ENCODE measurements at places on chromosomes 1 and 21.
A peak's percentile ranks its signal among the peaks of the same experiment; 100 is the strongest.

DNA sequence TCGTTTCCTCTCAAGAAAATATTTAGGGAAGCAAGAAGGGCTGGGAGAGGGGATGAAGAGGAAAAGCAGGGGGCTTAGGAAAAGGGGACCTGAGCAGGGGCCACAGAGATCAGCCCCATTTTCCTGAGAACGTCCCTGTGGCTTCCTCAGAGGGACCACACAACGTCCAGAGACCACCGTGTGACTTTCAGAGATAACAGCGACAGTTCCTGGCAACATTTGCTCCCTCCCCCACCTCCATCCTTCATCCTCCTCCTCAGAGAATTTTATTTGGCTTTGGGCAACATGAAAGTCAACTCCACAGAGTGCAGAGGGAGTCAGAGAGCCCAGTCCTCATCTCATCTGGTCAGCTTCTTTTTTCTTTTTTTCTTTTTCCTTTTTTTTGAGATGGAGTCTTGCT lies 50.9 kb downstream of the RUNX1 start:
- DNase-seq = no peak

- DNase-seq = no peak
These were observed 198.8 kb downstream of the COL24A1 start for GRCh38 chr1:85957760-85958159.

DNA sequence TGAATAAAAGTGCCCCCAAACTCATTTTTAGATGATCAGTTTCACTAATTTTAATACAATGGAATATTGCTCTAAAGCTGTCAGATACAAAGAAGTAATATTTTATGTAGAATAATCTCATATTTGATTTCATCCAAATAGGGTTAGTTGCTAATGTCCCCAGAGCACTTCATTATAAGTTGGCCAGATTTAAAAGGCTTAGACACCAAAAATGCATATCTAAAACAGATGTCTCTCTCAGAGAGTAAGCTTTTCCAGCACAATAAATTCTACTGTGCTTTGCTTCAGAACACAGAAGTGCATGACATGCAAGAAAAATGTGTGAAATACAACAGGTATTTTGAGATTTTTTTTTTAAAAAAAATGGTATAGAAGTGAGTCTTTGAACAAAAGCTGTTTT lies 194.2 kb downstream of the LRRIQ3 start:
- DNase-seq = no peak

DNA sequence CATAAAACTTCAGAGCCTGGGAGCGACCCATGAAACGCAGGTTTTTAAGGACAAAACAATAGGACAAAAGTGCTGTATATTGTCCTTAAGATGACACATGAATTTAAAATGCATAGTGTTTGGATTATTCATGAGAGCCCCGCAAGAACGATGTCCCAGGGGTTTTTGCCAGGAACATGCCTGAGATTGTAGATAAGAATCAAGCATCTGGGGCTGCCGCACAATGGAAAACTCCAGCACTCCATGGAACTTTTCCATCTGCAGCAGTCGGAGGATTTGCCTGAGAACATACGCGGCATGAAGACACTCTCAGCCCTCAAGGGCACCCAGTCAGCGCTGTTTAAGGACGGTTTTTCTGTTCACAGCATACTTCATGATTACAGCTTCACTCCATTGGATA lies 5.3 kb upstream of the ERG start:
- no peak for DNase-seq

DNA sequence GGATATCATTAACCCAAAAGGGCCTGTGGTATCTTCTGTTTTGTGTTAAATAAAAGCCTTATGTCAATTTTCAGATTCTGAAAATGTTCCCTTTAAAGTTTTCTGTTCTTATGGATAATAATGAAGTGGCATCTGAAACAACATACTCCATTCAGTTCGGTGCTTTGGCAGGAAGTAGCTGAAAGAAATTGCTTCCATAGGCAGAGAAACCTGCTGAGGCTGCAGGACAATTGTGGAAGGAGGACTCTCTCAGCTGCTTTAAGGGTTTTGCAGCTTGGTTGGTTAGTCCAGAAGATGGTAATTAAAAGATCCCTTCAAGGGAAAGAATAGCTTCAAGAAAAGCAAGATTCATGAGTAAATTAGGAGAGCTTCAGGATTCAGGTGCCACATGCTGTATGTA lies 30.5 kb upstream of the NRIP1 start:
- DNase-seq = no peak

GRCh38 chr1:44849575-44850132 lies 6.6 kb upstream of the PTCH2 start:
- DNase-seq = no peak

- no peak for DNase-seq
These were observed 460 bp upstream of the ADORA1 start for GRCh38 chr1:203126866-203127665.

DNA sequence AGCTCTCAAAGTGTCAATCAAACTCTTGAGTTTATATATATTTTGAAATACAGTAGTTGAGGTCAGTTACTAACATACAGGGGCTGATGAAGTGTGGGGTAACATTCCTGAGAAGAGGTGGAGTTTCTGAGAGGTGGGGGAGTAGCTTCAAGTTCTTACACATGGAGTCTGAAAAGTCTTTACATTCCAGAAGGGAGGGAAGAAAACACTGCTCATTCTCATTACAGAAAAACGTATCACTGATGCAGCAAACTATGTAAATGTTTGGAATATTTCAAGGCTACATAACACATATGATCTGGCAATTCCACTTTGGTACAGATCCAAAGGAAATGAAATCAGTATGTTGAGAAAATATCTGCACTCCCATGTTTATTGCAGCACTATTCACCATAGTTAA lies 1065.8 kb upstream of the B3GALT2 start:
- no peak for DNase-seq

GRCh38 chr1:9942399-9942938 lies 722 bp downstream of the LZIC start:
- DNase-seq = peak; percentile 30

- no peak for DNase-seq
These were observed 68.7 kb downstream of the ALG14 start for GRCh38 chr1:95004013-95004412.

- no peak for DNase-seq
These were observed 17.4 kb upstream of the SHE start for GRCh38 chr1:154519591-154519991.

- no peak for DNase-seq
These were observed 308.2 kb downstream of the DISC1 start for GRCh38 chr1:231934797-231935196.

DNA sequence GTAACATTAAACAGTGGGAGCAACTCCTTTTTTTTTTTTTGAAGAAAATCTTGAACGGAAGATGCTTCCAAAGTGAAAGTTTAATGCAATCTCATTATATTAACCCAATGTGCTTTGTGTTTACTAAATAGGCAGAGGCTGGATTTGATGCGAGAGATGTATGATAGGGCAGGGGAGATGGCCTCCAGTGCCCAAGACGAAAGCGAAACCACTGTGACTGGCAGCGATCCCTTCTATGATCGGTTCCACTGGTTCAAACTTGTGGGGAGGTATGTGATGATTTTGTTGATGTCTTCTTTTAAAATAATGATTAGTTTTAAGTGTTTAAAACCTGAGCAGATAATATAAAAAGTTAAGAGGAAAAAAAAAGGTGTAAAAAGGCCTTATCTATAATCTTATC lies 74.2 kb upstream of the PGD start:
- DNase-seq = peak; percentile 18

- DNase-seq = no peak
These were observed 3.1 kb downstream of the SLC45A3 start for GRCh38 chr1:205677167-205677566.

- DNase-seq = peak; percentile 51
These were observed 8.1 kb downstream of the UTP25 start for GRCh38 chr1:209835782-209836298.

- DNase-seq = no peak
These were observed 161.8 kb downstream of the CLIC6 start for GRCh38 chr21:34830386-34831170.

DNA sequence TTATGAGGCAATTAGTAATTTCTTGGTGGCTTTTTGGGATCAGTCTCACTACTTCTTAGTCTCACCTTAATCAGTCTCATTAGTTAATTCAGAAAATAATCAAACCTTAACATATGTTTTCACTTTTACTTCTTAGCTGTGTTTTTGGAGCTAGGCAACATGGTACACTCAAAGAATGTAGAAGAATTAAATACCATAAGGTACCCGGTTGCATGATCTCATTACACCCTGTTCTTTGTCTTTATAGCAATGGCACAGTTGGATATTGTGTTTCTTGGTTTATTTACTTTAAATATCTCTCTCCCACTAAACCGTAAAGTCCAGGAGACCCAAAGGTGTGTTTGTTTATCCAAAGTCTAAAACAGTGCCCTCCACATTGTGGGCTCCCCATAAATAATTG lies 132.3 kb downstream of the TNFSF18 start:
- no peak for DNase-seq

DNA sequence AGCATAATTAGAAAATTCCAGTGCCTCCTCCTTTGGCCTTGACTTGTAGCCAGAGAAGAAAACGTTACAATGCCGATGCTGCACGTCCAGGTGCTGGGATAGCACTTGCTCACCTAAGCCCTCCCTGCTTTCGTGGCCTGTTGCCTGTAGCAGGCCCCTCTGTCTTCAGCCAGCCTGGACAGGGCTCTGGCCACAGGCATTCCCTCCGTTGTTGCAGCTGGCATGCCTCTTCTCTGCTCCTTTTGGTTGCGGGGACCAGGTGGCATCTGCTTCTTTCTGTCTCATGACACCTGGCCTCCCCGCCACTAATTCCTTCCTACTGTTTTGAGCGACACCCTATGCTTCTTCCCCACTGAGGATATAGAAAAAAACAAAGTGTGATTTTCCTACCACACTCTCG lies 54.6 kb upstream of the MORC3 start:
- DNase-seq = no peak

- DNase-seq = no peak
These were observed 51.2 kb upstream of the TIAM1 start for GRCh38 chr21:31395268-31395667.

- no peak for DNase-seq
These were observed 9.9 kb downstream of the CRP start for GRCh38 chr1:159704481-159704880.

GRCh38 chr1:25796811-25797458 lies 3.1 kb upstream of the SELENON start:
- peak; percentile 93 for DNase-seq

GRCh38 chr1:225945564-225945963 lies 4.5 kb upstream of the LEFTY2 start:
- DNase-seq = no peak

DNA sequence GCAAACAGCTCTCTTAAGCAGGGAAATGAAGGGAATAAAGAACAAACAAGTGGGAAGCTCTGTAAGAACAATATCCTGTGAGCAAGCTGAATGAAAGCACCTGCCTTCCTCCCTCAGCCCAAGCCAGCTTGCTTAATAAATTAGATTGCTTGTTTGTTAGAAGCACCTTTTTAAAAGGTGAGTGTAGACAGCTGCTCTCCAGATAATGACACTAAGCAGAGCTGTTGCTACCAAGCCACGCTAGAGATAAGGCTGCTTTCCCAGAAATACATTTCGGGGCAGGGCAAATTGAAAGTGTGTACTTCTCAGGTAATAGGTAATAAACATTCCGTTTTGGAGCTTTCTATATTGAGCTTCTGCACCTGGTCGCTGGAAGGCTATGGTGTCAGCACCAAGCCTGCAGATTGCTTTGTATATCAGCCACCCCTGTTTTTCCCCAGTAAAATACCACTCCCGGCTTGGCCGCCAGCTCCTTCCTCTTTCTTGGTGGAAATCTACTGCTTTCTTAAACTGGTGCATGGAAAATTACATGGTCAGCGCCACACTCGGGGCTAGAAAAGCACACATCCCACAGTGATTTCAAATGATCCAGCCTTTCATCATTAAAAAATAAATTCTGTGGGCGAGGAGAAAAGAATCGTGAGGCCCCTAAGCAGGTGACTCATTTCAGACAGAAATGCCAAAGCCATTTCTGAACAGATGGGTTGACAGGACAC lies 151.3 kb downstream of the ETS2 start:
- no peak for DNase-seq

GRCh38 chr1:233543338-233544255 lies 70.3 kb upstream of the KCNK1 start:
- DNase-seq = no peak

DNA sequence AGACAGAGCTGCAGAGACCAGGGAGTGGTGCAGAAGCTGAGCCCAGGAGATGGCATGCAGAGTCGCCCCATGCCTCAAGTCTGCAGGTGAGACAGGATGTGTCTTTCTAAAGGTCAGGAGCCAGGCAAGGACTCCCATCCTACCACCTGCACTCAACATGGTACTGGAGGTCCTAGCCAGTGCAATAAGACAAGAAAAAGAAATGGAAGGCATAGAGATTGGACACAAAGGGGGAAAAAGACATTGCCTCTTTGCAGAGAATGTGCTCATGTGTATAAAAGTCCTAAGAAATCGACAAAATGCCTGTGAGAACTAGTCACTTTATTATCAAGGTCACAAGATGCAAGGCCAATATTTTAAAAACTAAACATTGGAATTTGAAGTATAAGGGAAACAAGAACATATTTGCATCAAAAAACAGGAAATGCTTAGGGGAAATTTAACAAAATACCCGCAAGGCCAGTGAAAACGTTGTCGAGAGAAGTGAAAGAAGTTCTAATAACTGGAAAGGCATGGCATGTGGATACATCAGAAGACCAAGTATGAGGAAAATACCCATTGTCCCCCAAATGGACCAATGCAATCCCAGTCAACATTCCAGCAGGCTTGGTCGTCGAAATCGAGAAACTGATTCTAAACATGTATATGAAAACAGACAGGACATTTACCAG lies 13.2 kb upstream of the PRXL2B start:
- no peak for DNase-seq

GRCh38 chr1:177209357-177209756 lies 38.6 kb downstream of the BRINP2 start:
- no peak for DNase-seq

DNA sequence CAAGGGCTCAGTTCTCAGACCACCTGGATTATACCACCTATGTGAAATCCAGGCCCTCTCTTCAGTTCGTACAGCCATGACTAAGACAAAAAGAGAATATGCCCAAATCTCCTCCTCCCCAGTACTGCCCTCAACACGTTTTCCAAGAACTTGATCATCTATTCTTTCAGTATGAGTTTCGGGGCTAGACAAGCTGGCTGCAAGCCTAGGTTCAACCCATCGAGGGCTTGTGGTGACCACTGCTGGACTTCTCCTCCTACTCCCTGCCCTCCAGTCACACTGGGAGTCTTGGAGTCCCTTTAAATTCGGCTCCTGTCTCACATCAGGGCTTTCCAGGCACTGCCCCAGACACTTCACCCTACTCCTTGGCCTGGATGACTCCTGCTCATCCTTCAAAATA lies 352.3 kb downstream of the KCNH1 start:
- DNase-seq = no peak
